ENCODE measurements at places on chromosomes 1 and 21.

DNA sequence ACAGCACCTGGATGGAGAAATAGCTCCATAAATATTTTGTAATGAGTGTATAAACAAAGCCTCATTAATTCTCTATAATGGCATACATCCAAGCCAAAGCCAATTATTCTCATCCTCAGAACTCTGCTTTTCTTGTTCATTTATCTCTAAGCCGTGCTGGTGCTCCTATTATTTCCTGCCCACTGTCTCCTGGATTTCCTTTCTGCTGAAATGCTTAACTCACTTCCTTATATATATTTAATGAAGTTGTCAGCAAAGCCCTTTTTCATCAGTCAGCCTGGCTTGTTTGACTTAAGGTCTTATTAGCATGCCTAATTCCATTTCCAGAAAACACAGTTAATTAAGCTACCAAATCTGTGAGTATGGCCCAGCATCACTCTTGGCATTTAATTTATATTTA is 93.4 kb downstream of the SLC25A24 start:
- no peak for DNase-seq

- DNase-seq = no peak
Measured at GRCh38 chr1:21341517-21342078, 51.3 kb upstream of the ECE1 start.

DNA sequence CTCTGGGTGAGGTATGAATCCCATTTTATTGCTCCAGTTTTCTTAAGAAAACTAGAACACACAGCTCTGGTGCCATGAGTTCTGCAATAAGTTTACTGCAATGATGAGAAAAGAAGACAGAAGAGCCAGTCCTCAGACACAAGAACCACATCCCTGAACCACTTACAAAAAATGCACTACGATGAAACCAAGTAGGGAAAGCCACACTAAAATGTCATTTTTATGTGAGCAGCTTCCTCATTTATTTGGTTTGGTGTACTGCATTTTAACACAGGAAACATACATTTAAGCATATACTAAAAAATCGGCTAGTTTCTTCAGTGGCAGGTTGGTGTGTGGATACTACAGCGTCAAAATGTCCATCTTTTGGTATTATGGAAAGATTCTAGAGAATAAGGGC is 95.9 kb downstream of the PTPN14 start:
- DNase-seq = no peak

GRCh38 chr1:64304823-64305222 is 101.4 kb downstream of the UBE2U start:
- no peak for DNase-seq

DNA sequence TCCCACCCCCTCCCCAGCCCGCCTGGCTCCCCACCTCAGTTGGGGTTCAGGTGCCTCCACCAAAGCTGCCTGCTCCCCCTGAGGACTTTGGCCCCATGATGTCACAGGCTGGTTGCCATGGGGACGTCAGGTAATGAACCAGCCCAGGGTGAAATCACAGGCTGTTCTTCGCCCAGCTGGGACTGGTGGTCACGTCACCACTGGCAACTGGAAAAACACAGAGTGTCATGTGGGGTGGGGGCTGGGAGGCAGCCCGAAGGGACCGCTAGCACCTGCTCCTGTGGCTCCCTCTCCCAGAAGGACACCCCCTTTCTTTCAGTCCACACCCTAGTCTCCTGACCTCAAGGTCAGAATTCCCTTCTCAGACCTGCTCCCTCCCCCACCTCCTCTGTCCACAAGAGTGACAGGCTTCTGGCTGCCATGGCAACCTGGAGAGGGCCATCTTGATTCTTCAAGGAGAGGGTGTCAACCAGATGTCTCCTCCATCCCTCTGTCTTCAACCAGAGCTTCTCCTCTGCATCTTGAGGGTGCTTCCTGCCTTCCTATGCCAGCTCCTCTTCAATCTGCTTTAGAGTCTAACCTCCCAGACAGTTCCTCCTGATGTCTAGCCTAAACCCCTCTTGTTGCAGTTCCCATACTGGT is 6.2 kb downstream of the FAM131C start:
- no peak for DNase-seq

DNA sequence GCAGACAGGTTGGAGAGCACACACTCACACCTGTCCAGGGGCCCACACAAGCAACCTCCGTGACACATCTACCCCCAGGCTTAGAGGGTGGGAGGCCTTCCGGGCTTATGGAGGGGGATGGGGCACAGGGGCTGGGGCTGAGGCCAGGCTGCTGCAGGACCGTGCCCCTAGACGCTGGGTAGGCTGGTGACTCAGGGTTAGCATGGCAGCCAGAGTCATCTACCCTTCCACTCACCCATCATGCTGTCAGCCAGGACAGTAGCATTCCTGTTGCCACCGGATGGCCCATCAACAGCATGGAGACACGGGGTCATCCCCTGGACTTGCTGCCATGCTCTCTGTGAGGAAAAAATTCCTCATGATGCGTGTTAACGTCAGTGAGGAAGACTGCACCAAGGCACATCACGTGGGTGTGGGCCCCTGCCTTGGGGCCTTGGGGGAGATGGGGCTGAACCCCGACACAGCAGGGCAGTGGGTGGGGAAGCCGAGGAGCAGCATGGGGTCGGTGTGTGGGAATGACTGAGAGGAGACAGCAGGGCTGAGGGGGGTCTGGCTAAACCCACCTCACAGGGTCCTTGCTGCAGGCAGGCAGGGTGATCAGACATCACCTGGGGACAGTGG is 52.8 kb downstream of the WNT9A start:
- DNase-seq = no peak

DNA sequence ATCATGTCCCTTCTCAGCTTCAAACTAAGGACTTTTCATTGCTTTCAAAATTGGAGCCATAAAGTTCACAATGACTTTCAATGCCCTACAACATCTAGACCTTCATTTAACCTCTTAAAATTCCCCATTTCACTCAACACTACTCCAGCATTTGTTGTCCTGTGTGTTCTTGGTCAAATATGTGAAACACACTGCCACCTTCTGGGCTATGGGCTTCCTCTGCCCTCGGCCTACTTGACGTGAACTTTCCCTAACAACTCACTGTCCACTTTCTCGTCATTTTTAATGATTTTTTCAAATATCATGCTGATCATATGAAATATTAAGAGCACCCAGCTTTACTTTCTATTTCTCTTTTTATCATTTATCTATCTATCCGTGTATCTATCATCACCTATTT is 2018.4 kb downstream of the NCAM2 start:
- DNase-seq = no peak

DNA sequence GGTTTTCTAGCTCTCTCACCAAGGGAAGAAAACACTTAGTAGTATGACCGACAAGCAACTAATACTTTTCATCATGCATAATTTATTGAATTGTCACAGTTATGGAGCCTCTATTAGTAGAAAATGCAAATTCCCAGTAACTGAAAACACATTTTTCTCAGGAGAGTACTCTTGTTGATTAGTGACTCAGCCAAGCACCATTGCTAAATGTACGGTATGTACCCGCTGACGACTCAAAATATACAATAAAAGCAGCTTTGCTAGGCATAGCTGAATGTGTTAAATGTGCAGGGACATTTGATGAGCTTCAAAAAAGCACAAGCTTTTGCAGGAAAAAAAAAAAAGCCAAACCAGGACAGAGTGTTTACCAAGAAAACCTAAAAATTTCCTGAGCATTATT is 63.9 kb downstream of the WDR64 start:
- DNase-seq = no peak

GRCh38 chr1:27529704-27530018 is 39.7 kb upstream of the WASF2 start:
- DNase-seq = no peak

DNA sequence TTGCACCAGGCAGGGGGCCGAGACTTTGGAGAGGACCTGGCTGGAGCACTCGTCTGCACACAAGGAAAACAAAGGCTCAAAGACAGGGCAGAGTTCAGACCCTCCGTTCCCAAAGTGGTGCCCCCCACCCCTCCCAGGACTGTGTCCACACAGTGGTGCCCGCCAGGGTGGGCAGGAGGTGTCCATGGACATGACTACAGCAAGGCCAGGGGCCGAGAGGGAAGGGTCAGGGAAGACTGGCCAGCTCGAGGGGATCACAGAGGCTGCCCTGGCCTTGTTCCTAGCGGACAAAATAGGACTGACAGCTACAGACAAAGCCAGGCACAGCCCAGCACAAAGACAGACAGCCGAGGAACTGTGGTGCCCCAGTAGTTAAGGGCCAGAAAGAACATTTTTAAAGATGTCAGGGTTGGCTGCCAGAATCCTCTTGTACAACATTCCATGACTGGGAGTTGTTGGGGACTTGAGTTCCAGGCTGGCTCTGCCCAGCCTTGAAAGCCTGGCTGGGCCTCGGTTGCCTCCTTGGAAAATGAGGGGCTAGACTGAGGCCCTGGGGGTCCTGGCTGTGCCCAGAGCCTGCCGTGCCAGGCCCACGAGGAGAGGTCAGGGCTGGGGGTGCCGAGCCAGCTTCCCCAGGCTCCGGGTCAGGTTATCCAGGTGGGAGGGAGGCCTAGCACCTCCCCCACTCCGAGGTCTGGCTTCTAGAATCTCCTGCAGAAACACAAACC is 63.7 kb downstream of the SLX9 start:
- DNase-seq = no peak

DNA sequence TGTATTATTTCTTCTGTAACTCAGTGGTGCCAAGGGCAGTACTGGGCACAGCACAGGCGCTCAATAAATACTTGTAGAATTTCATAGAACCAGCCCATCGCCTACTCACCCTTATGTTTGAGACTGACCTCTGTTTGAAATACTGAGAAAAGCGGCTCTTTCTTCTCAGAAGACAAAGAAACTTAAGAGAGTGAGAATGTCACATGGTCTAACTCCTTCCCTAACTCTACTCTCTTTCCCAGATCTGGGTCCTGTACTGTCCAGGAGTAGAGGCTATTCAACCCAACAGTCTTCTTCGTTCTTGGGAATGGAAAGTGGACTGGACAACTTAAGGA is 4.2 kb downstream of the IGSF8 start:
- DNase-seq = no peak

GRCh38 chr1:178283409-178283808 is 189.5 kb downstream of the RASAL2 start:
- no peak for DNase-seq

- no peak for DNase-seq
Measured at GRCh38 chr1:154614247-154614646, 6.3 kb upstream of the ADAR start.

GRCh38 chr1:246577082-246577719 is 10.9 kb downstream of the CNST start:
- DNase-seq = no peak

- no peak for DNase-seq
Measured at GRCh38 chr1:236222632-236223031, 59.1 kb downstream of the ERO1B start.

- DNase-seq = no peak
Measured at GRCh38 chr1:168963601-168964000, 142.9 kb upstream of the ATP1B1 start.

- no peak for DNase-seq
Measured at GRCh38 chr1:188325211-188325610, 1496.5 kb downstream of the PLA2G4A start.

DNA sequence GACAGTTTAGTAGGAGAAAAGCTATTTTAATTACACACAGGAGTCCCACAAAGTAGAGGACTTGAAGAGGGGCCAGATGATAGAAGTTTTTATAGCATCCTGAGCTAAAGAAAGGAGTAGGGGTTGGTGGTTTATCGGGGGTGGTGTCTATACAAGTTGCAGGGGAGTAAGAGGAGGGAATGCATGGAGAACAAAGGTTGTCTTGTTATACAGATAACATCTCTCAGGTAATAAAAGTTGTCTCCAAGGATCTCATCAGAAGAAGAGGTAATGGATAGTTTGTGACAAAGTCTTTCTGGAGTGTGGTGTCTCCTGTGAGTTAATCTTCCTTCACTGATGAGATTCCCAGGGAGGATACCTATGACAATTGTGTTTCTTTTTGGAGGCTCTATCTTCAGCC is 23.4 kb upstream of the NUF2 start:
- DNase-seq = no peak

GRCh38 chr1:153363641-153364040 is 6.0 kb downstream of the S100A9 start:
- DNase-seq = no peak

DNA sequence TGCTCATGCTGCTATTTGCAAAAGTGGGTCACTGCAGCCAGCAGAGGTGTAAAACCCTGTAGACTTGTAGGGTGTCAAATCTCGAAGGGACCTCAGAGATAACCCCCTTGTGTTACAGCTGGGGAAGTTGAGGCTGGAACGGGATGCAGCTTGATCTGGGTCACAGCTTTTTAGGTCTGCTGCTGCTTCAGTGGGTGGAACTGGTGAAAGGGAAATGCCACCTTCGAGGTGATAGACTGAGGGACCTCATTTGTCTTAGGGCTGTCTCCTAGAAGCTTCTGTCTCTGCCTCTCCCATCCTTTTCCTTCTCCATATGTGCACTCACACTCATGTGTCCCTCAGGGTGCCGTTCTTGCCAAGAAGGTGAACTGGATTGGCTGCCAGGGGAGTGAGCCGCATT is 35.4 kb downstream of the QSOX1 start:
- no peak for DNase-seq

DNA sequence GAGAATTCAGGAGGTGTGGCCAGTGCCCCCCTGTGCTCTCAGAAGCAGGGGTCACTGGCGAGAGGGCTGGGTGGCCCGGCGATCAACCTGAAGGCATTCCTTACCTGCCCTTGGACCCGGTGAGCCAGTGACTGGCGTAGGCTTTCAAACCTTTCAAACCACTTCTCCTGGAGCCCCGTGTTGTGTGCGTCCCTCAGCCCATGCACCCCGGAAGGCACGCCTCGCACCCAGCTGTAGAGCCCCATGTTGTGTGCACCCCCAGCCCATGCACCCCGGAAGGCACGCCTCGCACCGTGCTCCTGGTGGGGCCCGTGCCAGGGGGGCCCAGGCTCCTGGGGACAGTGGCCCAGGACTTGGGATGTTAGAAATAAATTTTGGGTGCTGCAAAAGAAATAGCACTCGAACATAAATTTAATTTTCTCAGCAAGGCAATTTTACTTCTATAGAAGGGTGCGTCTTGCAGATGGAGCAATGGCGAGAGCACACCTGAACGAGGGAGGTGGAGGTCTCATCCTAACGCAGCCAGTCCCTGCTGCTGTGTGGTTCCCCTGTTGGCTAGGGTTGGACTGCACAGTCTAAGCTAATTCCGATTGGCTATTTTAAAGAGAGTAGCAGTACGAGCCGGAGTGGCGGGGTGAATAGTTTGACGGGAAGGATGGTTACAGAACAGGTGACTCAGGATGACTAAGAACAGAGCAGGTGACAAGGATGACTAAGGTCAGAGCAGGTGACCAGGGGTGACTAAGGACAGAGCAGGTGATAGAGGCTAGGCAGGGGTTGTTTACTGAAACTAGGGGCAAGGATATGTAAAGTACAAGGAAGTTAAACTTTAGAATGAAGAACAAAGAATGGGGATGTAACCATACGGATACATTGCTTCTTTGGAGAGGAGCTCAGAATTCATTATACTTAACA is 47.4 kb downstream of the PRKCZ start:
- no peak for DNase-seq

GRCh38 chr1:89254658-89255287 is 17.9 kb downstream of the GBP5 start:
- no peak for DNase-seq

GRCh38 chr1:199857108-199857507 is 170.4 kb upstream of the NR5A2 start:
- no peak for DNase-seq

Data from stimulated activated CD8-positive, alpha-beta memory T cell treated with anti-CD3 and anti-CD28 coated beads, Interleukin-7, amount 100 ng/mL, for 1 hour (primary cell).